ENCODE measurements at places on chromosomes 6 and 20.

DNA sequence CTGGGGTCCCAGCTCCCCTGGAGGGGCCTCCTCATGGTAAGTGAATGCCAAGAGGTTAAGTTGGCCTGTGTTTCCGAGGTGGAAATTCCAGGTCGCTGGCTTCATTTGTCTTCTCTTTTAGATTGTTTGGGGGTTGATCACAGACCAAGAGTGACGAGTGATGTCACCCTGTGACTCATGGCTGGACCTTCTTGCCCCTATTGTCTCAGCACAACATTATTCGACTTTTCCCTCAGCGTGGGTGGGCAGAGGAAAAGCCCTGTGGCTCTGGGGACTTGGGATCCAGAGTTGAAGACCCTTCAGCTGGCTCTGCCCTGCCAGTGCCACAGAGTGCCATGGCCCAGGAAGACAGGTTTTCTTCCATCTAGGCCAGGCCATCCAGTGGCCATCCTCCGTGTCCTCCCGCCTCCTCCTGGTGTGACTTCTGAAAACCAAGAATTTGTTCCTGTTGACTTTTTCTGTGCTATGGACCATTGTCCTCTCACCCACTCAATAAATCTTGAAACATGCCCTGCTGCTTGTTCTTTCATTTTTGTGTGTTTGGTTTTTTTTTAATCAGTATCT, 15.4 kb upstream of the SNHG17 start:
- no peak for DNase-seq

GRCh38 chr6:43584892-43585570, 9.0 kb downstream of the POLH start:
- DNase-seq: no peak

- no peak for DNase-seq
Observed at GRCh38 chr6:90885611-90886056, 298.8 kb upstream of the MAP3K7 start.

GRCh38 chr6:165543781-165544180, 119.3 kb downstream of the PDE10A start:
- no peak for DNase-seq

DNA sequence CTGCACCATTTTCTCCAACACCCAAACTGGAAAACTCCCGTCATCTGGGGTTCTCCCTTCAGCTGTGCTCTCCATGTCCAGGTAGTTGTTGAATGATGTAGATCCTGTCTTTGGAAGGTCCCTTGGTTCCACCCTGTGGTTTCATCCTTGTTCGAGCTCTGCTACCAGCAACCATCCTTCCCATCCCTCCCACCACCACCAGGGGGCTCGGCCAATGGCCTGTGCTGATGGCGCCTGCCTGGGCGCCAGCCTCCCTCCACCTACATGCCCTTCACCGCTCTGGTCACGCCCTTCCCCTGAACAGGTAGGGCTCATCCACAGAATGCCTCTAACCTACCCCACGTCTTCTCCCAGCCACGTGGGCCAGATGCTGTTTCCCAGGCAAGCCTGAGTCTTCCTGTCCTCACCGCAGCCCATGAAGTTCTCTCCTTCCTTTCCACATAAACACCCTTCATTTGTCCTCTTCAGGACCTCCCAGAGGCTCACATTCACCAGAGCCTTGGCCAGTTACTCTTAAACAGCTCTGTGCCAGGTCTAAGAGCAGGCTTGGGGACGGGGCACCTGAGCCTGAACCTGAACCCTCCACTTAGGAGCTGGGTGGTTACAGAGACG, 75.1 kb upstream of the DUSP22 start:
- DNase-seq: no peak

DNA sequence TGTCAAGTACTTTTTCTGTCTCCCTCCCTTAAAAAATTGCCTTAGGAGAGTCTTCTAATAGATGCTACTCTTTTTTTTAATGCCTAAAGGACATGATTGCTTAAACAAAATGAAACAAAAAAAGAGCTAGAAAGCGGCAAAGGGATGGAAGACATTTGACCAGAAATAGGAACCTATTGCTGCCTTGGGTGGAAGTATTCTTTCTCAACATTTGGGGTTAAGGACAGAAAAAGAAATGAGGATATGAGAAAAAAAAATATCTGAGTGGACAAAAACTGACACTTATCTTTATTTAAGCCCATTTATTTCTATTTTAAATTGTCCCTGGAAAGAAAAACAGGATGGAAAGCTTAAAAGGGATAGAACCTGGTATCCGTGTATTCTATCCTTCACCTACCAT, 664.9 kb upstream of the CITED2 start:
- DNase-seq: no peak

- no peak for DNase-seq
Observed at GRCh38 chr20:20799716-20800312, 87.4 kb upstream of the RALGAPA2 start.

- DNase-seq: no peak
Observed at GRCh38 chr20:53916173-53916512, 154.3 kb downstream of the BCAS1 start.

GRCh38 chr6:166830185-166830890, 126.0 kb downstream of the RNASET2 start:
- DNase-seq: no peak

DNA sequence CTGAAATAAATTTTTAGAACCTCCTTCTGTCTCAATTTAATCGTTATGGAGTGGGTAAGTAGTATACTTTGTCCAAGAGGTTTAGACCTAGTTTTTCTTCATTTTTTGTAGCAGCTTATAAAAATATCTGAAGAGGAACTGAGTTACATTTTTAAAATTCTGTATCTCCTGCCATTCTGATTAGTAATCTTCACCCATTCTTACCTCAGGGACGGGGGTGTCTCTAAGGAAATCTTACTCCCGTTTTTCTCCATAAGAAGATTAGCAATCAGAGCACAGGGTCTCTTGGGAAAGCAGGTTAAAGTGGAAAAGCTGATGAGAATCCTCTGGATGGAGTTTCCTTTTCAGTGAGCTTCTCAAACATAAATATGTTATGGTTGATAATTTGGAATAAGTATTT, 259.3 kb upstream of the FAM83B start:
- no peak for DNase-seq

DNA sequence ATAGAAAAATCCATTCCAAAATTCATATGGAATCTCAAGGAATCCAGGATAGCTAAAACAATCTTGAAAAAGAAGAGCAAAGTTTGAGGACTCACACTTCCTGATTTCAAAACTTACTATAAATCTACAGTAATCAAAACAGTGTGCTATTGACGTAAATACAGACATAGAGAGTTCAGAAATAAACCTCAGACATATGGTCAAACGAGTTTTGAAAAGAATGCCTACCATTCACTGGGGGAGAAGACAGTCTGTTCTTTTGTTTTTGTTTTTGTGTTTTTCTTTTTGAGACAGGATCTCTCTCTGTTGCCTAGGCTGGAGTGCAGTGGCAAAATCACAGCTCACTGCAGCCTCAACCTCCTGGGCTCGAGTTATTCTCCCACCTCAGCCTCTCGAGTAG, 25.3 kb upstream of the PROKR2 start:
- no peak for DNase-seq

DNA sequence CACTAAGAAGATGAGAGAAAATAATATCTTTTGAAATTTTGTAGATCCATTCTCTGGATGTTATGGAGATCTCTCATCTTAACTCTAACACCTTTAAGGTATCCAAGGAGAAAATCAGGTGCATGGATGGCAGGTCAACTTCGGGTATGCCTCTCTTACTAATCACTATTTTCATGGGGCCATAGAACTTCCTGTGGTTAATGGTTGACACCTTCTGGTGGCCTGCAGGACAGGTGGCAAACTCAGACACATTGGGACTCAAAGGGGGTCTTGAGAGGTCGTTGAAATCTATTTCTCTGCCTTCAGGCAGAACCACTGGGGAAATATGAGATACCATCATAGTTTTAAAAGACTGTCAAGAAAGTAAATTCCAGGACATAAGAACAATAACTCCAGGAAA, 76.5 kb downstream of the ADAT2 start:
- no peak for DNase-seq

GRCh38 chr6:136723780-136724179, 68.5 kb downstream of the MAP3K5 start:
- DNase-seq: peak; percentile 57

Measured in stimulated activated CD8-positive, alpha-beta memory T cell treated with anti-CD3 and anti-CD28 coated beads, Interleukin-7, amount 100 ng/mL, for 4 hours (primary cell).